GOT3 (cell line): ENCODE measurements at places on chromosomes 11 and 22.

- DNase-seq = no peak
Measured at GRCh38 chr22:49975543-49976389, 15.2 kb downstream of the PIM3 start.

DNA sequence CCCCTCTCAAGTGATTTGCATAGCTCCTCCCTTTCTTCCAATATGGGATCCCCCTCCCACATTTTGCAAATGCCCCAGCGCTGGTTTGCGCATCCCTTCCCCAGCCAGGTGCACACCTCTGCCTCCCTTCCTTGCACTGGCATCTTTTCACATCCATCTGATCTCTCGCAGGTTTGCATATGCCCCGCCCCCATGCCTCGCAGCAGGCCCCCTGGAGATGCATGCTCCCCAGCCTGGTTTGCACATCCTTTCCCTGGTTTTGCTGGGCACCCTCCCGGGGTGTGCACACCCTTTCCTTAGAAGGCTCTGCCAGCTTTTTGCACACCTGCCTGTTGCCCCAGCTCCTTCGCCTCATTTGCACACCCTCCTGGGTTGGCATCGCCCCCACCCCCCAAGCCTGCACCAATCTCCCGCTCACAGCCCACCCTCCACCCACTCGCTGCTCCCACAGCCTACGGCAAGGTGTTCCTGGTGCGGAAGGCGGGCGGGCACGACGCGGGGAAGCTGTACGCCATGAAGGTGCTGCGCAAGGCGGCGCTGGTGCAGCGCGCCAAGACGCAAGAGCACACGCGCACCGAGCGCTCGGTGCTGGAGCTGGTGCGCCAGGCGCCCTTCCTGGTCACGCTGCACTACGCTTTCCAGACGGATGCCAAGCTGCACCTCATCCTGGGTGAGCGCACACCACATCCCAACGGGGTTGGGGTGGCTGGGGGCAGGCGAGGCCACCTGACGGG lies 917 bp downstream of the RPS6KA4 start:
- DNase-seq = no peak

DNA sequence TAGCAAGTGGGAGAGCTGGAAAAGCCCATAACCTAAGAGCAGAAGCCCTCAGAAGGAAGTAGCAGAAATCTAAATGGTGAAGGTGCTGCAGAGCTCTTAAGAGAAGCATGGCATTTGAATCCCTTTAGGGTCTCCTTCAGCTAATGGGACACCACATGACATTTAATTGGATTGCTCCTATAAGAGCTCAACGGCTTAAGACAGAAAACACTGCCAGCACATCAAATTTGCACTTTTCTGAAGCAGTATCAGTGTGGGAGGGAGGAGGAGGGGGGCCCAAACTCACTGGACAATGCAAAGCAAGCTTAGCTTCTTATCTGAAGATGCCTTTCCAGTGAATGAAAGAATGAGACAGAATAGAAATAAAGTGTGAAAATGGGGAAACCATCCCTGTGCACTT lies 287.9 kb upstream of the MTNR1B start:
- DNase-seq = no peak

GRCh38 chr11:62905927-62906531 lies 15.1 kb downstream of the CHRM1 start:
- no peak for DNase-seq

GRCh38 chr22:17606496-17606895 lies 22.1 kb downstream of the ATP6V1E1 start:
- no peak for DNase-seq

DNA sequence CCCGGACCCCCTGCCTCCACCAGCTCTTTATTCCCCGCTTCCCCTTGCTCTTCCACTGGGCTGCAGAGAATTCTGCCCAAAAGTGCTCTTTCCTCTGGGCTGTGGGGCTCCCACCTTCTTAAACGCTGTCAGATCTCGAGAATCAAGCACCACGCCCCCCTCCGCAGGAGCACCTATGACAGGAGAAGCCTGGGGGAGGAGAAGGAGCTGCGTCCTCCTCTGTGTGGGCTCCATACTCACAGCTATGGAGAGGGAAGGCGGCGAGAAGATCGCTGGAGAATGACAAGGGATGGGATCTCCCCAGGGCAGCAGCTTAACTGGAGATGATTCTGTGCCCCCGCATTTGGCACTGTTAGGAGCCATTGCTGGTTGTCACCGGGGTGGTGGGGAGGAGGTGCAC lies 19.7 kb downstream of the SHISAL1 start:
- no peak for DNase-seq

DNA sequence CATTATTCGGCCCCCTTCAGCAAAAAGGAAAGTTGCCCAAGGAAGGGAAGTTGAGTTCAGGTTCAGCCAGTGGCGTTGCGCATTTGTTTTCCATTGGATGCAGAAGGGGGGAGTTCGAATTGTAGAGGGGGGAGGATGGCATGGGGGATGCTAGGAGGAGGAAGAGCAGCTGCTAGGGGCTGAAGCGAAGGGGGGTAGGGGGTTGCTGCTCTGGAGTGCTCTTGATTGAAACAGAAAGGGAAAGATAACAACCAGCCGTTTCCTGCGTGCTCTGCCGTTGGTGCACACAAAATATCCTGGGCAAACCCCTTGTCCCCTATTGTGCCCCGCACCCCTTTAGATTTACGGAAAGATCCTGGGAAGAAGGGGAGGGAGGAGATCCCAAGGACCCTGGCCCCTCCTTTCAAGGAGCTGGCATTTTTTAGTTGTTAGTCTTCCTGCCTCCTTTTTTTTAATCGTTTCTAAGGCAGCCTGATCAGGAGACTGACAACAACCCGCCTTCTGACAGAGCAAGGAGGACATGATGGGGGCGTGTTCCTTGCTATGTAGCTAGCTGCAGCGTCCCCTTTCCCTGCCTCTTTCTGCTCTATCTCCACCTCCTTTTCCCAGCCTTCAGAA lies 2.1 kb downstream of the KMT2A start:
- DNase-seq = no peak

DNA sequence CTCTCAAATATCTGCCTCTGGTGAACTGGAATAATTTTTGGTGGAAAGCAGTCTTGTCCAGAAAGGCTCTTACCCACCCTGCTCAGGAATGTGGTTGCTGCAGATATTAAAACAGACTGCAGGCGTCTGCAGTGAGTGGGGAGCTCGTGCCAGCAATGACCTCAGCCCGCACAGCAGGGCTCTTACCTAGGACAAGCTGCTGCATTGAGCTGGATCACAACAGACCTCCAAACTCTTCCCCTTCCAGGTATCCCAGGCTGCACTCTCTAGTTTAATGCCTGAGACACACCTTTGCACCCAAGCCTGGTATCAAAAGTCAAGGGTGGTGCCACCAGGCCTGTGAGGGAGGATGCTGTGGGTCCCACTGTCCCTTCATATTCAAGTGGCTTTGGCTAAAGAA lies 69.7 kb upstream of the CDON start:
- no peak for DNase-seq

GRCh38 chr11:115996125-115996807 lies 492.1 kb upstream of the CADM1 start:
- no peak for DNase-seq

DNA sequence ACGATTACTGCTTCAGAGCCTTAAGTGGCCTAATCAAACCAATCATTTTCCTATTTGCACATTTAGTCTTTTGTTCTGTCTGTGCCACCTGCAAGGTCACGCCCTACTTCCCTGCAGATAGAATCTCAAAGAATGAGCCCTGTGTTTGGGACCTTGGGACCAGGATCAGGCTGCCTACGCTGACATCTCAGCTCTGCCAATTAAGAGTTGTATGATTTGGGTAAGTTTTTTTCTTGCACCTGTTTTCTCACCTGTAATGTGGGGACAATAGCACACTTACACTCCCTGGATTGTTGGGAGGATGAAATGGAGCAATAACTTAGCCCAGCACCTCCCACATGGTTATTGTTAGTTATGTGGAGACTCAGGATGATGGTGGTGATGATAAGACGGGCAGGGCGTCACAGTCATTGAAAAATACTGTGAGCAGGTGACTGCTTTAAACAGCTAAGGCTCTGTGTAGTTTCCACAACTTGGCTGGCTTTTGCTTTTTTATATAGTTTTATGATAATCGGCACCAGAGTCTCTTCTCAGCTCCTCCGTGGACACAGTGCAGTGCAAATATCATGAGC lies 155.0 kb downstream of the ADAMTS15 start:
- no peak for DNase-seq

DNA sequence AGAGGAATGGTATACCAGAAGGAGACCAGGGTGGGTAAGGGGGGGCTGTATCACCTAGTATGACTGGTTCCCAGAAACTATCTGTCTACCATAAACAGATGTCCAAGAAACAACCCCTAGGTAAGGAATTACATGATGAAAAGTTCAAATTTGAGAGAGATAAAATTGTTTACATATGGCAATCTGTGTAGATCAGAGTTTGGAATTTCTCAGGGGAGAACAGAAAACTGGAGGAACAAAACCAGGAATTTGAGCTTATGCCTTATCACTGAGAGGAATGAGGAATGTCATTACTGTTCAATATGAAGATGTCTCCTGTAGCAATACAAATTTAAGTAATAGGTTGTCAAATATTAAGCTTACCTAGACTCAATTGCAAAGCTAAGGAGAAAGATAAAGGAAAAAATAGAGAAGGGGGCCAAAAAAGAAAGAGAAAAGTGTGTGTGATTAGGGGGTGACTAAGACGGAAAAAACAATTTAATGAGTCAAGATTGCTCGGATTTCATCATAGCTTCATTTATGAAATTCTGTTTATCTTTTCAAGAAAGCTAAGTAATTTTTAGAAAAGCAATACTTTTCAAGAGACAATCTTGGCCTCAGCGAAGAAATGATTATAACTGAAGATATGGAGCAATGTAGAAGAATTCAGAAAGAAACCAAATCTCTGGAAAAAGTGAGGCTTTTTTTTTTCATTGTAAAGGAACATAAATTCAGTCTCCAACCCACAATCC lies 117.8 kb downstream of the APOL5 start:
- DNase-seq = no peak

DNA sequence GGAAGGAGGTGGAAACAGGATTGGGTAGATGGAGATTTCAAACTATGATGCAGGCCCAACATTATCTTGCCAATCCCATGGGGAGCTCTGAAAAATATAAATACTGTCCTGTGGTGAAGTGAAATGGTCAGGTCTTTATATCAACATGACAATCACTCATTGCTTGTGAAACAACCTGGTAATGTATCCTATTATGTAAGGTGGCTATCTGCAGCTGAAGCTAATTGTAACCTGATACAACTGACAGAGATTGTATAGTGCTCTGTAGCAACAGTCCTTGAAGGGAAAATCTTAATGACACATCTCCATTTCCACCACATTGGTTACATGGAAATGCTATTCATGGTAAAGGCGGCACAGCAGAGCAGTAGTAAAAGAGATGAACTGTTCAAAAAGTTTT lies 20.7 kb upstream of the CHORDC1 start:
- DNase-seq = no peak

DNA sequence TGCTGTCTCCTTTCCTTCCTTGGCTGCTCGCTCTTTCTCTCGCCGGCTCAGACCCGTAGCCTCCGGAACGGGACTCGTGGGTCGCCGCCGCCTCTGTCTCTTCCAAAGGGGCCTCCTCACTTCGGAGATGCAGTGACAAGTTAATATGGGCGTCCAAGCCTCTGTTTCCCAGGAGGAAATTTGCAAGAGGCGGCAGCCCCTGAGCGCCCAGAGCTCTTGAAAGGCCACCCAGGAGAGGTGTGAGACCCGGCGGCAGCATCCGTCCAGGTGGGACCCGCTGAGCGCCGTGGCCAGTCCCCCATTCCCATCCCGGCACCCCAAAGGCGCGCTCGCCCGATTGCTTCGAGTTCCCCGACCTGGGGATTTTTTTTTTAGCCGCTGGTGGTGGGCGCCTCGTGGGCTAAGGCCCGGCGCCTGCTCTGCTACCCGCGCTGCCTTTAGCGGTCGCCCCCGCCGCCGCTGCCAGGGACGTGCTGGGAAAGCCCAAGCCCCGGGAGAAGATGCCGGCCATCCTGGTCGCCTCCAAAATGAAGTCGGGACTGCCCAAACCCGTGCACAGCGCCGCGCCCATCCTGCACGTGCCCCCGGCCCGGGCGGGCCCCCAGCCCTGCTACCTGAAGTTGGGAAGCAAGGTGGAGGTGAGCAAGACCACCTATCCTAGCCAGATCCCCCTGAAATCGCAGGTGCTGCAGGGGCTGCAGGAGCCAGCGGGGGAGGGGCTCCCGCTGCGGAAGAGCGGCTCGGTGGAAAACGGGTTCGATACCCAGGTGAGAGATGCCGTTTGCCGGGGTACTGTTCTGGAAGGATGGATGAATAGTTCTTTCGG lies 772 bp downstream of the NAV2 start:
- no peak for DNase-seq

- DNase-seq = no peak
Measured at GRCh38 chr11:36395978-36396736, 100.1 kb downstream of the PRR5L start.
